ENCODE measurements at places on chromosomes 7 and 10. TPM values are rescaled to one million over a fixed set of nuclear protein-coding genes. Genes with fewer than 3 reads are reported as not detected.

GRCh38 chr7:134618756-134619530 lies 27.7 kb upstream of the BPGM start:
- DNase-seq = no peak

DNA sequence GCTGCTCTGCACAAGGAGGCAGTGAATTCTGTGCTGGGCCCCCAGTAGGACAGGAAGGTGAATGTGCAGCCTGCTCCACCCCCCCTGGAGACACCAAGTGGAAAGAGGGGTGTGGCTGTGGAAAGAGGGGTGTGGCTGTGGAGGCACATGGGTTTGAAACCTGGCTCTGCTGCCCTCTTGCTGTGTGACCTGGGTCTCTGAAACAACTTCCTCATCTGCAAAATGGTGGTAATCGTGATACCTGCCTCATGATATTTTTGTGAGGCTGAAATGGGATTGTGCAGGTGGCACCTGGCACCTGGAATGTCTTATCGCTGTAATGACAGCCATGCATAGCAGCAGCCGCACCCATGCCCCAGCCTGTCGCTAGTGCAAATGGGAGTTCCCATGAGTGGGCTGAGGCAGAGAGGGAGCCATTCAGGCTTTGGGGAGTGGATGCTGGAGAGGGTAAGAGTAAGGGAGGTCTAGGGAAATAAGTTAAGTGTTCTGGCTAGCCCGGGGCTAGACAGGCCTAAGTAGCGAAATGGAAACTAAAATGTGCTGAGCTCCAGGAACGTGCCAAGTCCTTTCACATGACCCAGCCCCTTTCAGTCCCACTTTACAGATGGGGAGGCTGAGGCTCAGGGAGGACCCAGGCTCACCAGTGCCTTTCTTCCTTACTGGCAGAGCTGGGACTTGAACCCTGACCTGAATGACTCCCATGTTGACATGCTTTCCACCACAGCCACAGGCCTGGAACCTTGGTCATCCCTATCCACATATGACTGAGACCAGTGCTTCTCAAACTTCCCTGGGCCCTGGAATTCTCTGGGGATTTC lies 35.0 kb downstream of the C10orf105 start:
- DNase-seq = no peak

DNA sequence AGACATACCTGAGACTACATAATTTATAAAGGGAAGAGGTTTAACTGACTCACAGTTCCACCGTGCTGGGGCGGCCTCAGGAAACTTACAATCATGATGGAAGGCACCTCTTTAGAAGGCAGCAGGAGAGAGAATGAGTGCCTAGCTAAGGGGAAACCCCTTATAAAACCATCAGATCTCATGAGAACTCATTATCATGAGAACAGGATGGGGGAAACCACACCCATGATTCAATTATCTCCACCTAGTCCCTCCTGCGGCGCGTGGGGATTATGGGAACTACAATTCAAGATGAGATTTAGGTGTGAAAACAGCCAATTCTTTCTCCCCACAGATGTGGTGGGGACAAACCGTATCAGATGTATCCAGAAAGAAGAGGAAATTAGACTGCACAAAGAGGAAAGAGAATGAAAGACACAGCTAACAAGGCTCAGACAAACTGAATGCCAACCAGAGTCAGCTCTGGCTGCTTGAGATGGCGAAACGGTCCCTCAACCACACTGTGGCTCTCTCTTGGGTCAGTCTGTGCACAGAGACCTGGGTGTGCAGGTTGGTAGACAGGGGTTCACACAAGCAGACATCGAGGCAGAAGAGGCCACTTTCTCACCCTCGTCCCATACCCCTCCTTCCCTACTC lies 375.6 kb downstream of the SFMBT2 start:
- no peak for DNase-seq

DNA sequence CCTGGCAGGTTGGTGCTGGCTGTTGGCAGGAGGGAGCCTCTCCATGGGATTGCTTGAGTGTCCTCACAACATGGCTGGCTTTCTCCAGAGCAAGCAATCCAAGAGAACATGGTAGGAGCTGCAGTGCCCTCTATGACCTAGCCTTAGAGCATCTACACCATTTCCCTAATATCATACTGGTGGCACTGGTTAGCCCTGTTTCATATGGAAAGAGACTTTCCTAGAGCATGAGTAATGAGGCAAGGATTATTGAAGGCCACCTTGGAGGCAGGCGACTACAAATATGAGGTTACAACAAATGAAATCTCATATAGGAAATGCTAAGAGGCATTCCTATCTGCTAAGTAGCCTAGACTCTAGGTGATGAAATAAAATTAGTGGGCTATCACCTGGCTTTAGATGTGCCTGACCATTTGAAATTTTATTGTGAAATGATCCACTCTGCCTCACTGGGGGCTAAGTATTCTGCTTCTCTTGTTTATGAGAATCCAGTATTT lies 153.6 kb downstream of the RGS10 start:
- DNase-seq = no peak

- no peak for DNase-seq
Measured at GRCh38 chr7:29538389-29538788, 25.2 kb upstream of the PRR15 start.

Gene GATA3
- 0.12 TPM for total RNA-seq

- DNase-seq = no peak
Measured at GRCh38 chr7:36283711-36284130, 105.9 kb upstream of the ANLN start.

DNA sequence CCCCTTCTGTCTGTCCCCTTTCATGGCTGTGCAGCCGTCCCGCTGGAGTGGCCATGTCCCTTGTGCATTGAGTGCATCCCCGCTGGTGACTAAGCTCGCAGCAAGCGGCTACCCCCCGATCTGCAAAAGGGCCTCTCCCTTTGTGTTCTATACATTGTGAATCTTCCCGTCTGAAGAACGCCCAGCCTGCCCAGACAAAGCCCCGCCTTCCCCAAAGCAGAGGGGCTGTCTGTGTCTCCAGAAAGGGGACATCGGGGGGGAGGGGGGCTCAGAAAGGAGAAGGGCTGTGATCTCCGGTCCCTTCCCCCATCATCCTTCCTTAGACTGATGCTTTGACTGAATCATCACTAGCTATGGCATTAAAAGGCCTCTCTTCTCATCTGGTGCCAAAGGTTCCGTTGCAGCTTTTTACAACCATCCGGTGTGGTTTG lies 11.9 kb downstream of the NPTX2 start:
- DNase-seq = no peak

DNA sequence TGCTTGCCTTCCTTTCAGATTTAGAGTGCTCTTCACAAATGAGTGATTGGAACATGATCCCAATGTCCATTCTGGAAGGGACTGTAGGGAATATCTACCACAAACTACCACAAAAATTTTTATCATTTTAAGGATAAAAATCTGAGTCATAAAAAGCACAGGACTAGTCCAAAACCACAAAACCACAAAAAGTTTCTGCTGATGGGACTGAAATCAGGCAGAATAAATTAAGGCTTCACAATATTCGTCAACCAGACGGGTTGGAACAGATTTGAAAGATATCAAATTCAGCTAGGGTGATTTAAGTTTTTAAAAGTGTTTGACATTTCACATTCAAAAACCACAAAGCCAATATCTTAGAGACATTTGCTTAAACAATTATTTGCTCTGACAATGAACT lies 100.1 kb upstream of the PTN start:
- DNase-seq = no peak

Gene CNNM1
- total RNA-seq = 1.8 TPM

Gene SERPINE1
- total RNA-seq = 11.9 TPM

DNA sequence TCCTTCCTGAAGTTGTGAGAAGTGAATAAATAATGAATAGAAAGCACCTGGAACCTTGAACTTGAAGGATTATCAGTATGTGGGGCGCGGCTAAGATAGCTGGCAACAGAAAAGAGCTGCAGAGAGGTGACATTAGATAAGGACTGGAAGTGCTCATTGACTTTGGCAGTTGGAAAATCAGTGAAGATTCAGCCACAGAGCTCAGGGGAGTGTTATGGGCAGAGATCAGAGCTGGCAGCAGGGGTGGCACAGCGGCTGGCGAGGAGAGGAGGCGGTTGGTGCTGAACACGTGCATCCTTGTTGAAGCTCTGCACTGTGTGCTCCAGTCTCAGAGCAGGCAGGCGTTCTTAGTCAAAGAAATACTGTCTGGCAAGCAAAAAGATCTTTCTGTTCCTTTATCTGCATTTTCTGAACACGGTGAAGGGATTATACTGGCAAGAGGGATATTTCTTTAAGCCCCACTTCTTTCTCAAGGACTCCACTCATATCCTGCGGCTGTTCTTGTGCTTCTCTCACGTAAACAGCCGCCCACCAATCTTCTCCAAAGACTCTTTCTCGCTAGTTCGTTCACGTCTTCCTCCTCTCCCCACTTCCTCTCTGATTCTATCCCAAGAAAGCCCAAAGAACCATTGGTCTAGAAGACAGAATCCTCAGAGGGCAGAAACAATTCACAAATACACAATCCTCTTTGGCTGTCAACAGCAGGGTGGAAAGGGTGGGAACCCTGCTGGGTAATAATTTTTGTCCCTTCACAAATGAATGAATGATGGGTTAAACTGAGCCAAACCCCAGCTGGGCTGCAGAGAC lies 38.6 kb upstream of the ADD3 start:
- DNase-seq = no peak

GRCh38 chr10:14879928-14880193 lies 1.2 kb downstream of the SUV39H2 start:
- no peak for DNase-seq

Gene FZD8
- total RNA-seq = 16.5 TPM

Gene ASZ1
- total RNA-seq = not detected

Gene ENO4
- 0.52 TPM for total RNA-seq

Gene FAM25G
- not detected for total RNA-seq

GRCh38 chr10:76632767-76633051 lies 1004.9 kb downstream of the KCNMA1 start:
- DNase-seq = no peak

GRCh38 chr10:13291821-13292773 lies 7.8 kb downstream of the PHYH start:
- no peak for DNase-seq

Gene MSMB
- total RNA-seq = not detected

Gene HMX2
- total RNA-seq = 1.1 TPM

GRCh38 chr7:117875566-117875965 lies 2.3 kb upstream of the CTTNBP2 start:
- DNase-seq = no peak

DNA sequence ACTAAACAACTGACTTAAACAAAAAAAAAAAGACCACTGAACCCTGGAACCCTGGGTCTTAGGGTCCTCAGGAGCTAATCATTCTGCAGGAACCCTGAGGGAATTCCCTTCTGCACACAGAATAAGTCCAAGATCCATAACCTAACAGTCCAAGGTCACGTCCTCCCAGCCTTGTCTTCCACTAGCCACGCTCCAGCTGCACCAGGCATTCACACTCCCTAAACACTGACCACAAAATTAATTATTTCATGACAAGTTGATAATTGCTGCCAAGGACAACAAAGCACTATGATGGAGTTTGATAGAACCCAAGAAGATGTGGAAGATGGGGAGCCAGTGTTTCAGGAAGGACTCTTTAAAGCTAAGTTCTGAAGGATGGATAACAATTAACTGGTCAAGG lies 130.6 kb downstream of the SH3PXD2A start:
- DNase-seq = no peak

Gene ODAD2
- total RNA-seq = 0.82 TPM

Gene XRCC2
- 9.4 TPM for total RNA-seq

- no peak for DNase-seq
Measured at GRCh38 chr7:40165216-40165615, 30.4 kb downstream of the SUGCT start.

GRCh38 chr10:87991946-87992345 lies 128.5 kb downstream of the PTEN start:
- no peak for DNase-seq

DNA sequence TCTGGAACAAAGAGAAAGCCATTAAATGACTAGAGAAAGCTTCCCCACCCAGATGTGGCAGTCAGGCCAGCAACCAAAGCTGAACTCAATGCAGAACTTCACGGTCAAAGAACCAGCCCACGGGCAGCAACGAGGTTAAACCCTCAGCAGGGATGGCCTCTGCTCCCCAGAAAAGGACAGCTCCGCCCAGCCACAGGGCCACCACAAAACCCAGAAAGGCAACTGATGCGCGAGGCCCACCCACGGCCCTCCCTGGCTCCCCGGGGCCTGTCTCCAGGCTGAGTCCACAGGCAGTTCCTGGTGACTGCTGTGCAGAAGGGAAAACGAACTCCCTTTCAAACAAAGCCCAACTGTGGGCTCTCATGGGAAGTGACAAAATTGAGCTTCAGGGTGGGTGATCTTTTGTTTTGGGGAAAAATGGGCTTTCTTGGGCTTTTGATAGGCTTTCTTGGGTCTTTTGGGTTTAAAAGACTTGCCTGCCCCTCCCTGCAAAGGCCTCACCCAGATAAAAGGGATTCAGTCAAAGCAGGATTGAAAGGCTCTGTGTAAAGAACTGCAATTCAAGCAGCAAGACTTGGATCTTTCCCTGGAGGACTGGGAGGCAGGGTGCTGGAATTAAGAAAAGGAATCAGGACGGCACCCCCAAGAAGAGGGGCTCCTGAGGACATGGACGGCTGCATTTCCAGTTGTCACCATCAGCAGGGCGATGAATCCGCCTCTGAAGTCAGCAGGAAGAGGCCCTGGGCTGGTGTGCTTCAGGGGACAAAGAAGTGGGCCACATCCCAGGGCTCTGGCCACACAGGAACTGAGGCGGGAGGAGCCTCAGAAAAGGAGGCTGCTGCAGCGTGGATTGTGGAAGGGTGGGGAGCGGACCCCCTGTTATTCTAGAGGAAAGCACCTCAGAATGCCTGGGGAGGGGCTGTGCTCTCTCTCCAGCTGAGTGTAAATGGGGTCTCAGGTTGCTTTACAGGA lies 209.9 kb downstream of the USP6NL start:
- DNase-seq = no peak

DNA sequence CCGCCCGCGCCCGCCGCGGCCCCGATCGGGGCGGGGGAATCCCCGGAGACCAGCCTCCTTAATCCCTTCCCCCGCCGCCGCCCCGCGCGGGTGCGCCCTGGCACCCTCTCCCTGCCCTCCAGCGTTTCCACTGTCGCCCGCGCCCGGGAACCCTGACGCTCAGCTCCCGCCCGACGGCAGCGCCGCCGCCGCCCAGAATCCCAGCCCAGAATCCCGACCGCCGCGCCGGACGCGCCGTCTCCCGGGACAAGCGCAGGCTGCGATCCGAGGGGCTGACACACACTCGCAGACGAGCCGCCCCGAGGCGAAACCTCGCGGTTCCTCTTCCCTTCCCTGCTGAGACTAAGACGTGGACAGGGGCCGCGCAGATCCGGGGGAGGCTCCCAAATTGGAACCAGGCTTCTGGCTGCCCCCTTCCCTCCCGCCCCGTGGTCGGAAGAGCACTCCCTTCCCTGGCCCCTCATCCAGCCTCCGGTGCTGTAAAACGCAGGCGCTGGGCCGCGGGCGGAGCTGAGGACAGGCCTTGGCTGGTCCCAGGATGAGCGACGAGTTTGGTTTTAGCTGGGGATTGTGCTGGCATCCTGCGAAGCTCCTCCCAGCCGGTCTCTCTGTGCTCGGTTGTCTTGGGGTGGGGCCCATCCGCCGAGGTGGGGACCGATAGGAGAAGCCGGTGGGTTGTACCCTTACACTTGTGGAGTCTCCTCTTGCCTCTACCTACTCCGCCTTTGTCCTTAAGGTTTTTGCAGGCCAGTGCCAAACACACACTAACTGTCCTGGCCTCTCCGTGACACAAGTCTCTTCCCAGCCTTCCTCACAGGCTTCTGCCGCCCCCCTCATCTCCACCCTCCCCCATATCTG lies 1.1 kb downstream of the MARVELD1 start:
- no peak for DNase-seq

GRCh38 chr10:62796896-62797295 lies 7.6 kb upstream of the ADO start:
- DNase-seq = no peak
